NCI-H1930 (cell line): ENCODE measurements at places on chromosomes 4 and X.

- no peak for DNase-seq
Measured at GRCh38 chr4:6987588-6987961, 55.6 kb upstream of the TADA2B start.

- DNase-seq = no peak
Measured at GRCh38 chr4:24780936-24781495, 14.4 kb upstream of the SOD3 start.

GRCh38 chr4:40688446-40689095 lies 58.9 kb upstream of the RBM47 start:
- no peak for DNase-seq

DNA sequence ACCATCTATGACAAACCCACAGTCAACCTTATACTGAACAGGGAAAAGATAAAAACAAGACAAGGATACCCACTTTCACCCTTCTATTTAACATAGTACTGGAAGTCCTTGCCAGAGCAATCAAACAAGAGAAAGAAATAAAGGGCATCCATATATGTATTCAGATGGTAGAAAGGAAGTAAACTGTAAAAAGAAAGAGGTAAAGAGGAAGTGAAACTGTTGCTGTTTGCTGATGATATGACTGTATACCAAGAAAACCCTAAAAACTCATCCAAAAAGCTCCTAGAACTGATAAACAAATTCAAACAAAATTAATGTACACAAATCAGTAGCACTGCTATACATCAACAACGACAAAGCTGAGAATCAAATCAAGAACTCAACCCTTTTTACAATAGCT lies 538.7 kb upstream of the PABPC4L start:
- no peak for DNase-seq

DNA sequence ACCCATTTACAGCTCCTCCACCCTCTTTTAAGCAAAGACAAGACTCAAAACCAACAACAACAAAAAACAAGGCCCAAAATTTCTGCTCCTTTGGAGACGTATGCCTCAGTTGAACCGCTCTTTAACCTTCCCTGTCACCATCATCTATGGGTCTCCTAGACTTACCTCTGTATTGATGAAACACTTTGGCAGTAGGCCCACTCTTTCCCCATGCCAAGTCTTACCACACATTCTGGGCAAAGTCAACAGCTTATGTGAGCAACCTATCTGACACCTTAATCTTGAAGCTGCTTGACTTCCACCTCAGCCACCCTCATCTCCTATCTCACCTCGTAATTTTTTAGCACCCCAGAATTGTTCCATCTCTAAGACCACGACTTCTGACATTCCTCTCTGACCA lies 99.7 kb upstream of the CXorf66 start:
- no peak for DNase-seq
